T follicular helper cell (primary cell): ENCODE measurements at places on chromosomes 6 and 20.

- DNase-seq = no peak
These were observed 142.0 kb downstream of the DLL1 start for GRCh38 chr6:170148709-170149470.

DNA sequence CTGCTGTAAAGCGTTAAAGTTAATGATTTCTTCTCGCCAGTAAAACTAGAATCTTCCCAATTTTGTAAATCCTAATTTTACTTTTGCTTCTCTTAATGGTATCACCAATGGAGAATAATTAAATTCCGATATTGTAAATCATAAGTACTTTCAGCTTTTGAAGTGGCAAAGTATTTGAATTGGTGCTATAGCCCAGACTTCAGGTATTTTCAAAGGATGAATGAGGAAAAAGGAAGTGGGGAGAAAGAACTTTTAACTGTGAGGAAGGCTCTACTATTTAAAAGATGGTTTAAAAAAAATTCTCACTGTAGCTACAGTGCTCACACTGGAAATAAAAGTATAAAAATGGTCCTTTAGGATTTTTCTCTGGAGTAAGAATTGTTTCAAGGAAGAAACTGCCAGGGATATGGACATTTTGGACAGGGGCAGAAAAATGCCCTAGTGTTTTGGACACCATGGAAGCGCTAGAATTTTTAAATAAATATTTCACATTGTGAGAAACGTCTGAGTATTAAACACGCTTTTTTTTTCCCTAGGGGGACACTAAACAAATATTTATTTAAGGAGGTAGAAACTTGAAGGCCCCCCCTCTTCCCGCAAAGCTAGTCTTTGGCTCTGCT is 1.3 kb upstream of the TAB2 start:
- no peak for DNase-seq

- no peak for DNase-seq
These were observed 27.4 kb upstream of the RREB1 start for GRCh38 chr6:7080311-7080710.

GRCh38 chr20:44967207-44967807 is 995 bp downstream of the STK4 start:
- DNase-seq = peak; percentile 33

DNA sequence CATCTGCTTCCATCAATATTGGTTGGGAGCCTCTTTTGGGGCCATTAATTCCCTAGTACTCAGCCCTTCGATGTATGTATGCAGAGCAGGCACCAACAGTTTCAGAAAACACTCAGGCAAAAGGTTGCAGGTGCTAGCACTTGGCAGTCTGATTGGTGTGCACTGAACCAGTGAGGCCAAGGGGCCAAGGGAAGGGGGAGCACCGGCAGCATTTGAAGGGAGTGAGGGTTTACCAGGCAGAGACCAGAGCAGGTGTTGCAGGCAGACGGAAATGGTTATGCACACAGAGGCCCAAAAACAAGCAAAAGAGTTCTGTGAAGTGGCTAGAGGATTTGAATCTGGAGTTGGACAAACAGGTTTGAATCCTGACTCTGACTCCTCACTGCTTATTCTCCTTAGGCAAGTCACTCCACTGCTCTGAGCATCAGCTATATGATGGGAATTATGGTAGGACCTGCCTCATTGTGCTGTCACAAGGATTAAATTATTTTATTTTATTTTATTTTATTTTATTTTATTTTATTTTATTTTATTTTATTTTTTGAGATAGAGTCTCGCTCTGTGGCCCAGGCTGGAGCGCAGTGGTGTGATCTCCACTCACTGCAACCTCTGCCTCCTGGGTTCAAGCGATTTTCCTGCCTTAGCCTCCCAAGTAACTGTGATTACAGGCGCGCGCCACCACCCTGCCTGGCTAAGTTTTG is 58.1 kb upstream of the SHLD1 start:
- DNase-seq = no peak
